ENCODE measurements at places on chromosomes 2 and 18.

GRCh38 chr2:239946864-239947728 is 78.0 kb downstream of the NDUFA10 start:
- DNase-seq = no peak

DNA sequence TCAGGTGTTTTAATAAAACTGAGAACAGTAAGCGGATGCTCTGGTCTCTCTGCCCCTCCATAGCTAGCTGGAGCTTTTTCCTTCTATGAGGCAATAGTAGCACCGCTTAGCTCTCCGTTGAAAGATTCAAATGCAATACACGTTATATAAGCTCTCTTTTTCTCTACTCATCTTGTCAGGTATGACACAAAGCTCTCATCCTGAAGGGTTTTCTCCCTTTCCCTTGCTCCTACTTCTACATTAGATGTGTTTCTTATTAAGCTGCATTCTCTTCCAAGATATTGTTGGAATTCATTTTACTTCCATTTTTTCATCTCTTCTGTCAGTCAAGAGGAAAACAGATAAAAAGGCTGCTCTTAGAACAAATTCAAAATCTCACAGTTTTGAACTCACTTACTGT is 434.6 kb upstream of the DDX18 start:
- no peak for DNase-seq

DNA sequence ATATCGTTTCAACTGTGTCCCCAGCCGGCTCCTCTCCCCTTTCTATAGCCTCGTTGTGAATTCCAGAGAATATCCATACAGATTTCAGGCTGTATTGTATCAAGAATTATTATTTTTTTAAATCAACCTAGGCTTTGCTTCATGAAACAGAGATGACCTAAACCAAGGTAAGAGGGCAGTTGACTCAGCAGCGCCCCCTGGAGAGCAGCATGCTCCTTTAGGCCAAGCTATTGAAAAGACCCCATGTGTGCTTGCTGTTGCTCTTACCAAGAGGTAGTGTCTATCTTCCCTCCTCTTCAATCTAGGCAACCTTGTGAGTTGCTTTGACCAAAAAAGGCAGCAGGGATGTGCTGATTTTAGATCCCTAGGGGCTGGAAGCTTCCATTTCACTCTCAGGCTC is 426.7 kb upstream of the SMIM21 start:
- no peak for DNase-seq

DNA sequence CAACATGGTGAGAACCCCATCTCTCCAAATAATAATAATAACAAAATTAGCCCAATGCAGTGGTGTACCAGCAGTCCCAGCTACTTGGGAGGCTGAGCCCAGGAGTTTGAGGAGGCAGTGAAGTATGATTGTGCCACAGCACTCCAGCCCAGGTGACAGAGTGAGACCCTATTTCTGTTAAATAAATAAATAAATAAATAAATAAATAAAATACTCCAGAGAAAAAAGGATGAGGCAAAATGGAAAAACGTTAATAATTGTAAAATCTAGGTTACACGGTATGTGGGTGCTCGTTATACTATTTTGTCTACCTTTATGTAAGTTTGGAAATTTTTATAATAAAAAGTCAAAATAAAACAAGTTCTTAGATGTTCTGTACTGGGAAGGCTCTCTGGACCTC is 8.6 kb upstream of the EMX1 start:
- DNase-seq = no peak

GRCh38 chr18:64273724-64274123 is 124.8 kb upstream of the LINC00305 start:
- DNase-seq = no peak

- no peak for DNase-seq
These were observed 59.8 kb downstream of the SNTG2 start for GRCh38 chr2:1010415-1010930.

DNA sequence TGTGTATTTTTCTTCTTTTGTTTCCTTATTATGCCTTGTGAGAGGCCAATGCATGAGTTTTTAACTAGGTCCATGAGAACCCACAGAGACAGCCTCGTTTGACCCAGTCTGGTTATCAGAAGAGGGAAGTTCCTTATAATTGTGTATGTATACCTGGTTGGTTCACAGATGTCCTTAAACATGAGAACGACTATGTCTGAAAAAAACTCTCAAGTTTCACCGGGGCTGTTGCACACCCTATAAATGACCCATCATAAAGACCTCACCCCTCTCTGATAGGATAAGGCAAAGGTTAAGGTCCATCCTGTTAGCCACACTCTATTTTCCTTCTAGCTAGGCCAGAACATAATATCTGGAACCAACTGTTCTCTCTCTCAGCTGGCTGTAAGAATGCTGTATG is 42.7 kb upstream of the MSH2 start:
- DNase-seq = no peak

DNA sequence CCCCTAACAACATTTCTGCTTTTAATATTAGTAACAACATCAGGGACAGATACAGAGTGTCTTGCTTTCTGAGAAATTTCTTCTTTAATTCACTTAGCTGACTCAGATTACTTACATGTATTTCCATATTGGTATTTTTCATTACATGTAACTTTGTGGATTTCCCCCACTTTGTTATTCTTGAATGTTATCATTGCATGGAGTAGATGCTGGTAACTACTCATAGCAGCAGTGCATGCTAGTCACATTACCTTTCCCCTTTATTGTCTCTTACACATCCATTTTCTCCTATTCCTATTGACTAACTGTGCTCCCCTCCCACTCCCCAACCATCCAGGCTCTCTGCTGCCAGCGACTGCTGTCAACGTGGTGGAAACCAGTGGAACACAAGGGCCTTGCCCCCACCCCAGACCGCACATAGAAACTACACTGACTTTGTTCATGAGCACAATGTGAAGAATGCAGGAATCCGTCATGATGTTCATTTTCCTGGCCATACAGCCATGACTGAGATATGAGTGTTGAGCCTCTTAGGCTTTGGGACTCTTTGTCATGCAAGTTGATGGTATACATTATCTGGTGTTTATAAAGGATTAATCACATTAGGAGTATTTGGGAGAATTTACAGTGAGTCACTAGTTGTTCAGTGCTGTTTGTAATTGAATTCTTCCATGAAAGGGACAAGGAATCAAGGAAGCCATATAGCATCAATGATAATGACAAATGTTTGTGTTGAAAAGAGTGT is 91.0 kb downstream of the EPB41L5 start:
- DNase-seq = peak; percentile 42

DNA sequence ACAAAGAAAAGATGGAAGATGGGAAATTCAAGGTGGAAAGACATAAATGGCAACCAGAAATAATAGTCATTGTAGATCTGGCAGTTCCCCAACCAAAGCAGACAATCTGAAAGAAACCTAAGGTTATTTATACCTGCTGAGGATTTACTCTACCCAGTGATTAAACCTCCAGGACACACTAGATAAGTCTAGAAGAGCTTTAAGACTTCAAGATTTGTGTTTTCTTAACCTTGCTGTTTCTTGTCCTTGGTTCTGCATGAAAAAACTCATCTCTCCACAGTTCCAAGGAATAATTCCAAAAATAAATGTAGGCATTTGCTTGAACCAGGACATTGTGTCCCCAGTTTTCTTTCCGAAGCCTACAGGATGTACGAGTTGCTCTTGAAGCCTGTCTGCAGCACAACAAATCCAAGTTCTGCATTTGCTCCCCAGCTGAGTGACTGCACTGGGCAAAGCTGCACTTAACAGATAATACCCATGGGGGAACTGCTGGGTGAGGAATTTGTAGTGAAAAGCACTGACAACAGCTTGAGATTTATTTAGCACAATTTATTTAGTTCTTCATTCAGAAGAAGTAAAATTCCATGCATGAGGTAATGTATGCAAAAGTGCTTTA is 19.8 kb downstream of the DTNA start:
- DNase-seq = no peak

GRCh38 chr2:27522400-27522945 is 25.8 kb downstream of the GCKR start:
- DNase-seq = no peak

GRCh38 chr2:240324312-240325015 is 111.0 kb upstream of the GPC1 start:
- no peak for DNase-seq

DNA sequence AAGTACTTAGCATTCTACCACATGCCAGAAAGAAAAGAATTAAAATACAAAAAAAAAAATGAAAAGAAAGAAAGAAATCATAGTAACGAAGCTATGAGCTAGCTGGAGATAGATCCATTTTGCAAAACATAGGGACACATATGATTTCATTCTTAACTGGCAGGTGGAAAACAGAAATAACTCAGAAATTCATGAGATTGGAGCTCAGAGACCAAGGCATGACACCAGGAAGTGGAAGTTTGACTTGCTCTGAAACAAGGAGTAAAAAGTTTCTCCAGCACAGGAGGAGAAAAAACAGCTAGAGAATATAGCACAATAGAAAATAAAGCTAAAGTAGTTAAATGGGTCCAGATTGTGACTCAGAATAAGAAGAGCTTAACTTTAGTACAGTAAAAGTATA is 278.1 kb downstream of the ZEB2 start:
- no peak for DNase-seq

GRCh38 chr18:62374410-62374965 is 49.4 kb downstream of the TNFRSF11A start:
- no peak for DNase-seq

- peak; percentile 50 for DNase-seq
These were observed 2.1 kb downstream of the CNTNAP5 start for GRCh38 chr2:124027182-124027581.

DNA sequence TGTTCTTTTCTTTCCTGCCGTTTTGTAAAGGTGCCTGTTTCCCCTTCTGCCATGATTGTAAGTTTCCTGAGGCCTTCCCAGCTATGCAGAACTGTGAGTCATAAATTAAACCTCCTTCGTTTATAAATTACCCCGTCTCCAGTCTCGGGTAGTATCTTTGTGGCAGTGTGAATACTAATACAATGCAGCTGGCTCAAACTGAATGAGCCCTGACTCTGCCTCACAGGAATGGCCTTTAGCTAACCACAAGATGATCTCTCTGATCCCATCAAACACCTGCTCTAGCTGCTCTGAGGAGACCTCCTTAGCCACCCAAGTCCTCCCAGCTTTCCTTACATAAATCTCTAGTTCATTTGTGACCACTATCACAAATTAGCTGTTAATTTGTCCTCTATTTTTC is 41.5 kb upstream of the CAB39 start:
- no peak for DNase-seq

- no peak for DNase-seq
These were observed 15.6 kb upstream of the SNED1 start for GRCh38 chr2:240982821-240983281.

DNA sequence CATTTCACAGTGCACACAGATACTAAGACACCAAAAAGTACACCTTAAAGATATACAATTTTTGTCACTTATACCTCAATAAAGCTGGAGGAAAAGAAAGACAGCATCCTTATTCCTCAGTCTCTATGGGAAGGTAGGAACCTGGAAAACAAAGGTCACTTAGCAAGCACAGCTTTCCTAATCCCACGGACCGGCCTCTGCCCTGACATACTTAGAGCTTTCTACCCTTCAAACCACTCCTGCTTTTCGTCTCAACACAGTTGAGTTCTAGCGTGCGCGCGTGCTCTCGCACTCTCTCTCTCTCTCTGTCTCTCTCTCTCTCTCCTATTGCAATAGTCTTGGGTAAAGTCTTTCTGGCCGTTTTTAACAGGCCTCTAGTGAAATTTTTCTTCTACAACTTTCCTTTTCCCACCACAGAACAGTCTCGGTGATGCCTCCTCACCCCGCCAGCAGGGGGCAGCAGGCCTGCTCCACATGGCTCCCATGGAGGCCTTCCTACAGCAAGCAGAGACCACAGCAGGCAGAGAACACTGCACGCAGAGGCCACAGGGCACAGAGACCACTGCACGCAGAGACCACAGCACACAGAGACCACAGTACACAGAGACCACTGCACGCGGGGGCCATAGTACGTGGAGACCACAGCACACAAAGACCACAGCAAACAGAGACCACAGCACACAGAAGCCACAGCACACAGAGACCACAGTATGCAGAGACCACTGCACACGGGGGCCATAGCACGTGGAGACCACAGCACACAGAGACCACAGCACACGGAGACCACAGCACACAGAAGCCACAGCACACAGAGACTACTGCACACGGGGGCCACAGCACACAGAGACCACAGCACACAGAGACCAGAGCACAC is 106.9 kb downstream of the FBXO15 start:
- peak; percentile 55 for DNase-seq

DNA sequence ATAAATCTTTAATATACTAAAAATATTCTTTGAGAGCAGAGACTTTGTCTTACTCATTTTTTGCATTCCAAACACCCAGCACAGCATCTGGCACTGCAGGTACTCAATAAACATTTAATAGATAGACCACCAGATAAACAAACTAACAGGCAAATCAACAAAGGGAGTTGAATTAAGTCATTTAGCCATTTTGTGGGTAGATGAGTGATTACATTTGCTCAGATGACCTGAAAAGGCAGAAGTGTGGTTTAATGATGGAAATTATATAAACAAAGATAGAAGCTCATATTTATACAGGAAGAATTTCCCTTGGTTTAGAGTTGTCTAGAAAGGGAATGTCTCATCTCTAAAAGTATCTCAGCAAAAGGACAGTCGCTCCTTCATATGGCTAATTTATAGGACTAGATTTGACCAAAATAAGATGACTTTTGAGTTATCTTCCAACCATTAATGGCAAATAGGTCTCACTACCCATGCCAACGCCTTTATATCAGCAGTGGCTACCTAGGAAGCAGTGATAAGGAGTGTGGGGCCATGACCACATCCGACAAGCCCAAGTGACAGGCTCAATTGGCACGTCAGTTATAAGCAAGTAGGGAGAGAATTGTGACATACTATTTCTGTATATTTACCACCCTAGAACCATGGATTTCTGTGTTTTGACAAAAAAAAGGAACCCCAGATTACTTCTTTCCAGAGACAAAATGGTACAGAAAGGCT is 173.5 kb downstream of the ATAD2B start:
- no peak for DNase-seq

Data from GM03348 (cell line).